ENCODE measurements at places on chromosomes 11 and 22.

- DNase-seq, result no peak
These were observed 825.0 kb upstream of the CHORDC1 start for GRCh38 chr11:91047882-91048281.

- no peak for DNase-seq
These were observed 9.4 kb upstream of the PLAAT3 start for GRCh38 chr11:63623513-63624140.

- no peak for DNase-seq
These were observed 3.8 kb downstream of the CYB5R3 start for GRCh38 chr22:42645341-42645937.

DNA sequence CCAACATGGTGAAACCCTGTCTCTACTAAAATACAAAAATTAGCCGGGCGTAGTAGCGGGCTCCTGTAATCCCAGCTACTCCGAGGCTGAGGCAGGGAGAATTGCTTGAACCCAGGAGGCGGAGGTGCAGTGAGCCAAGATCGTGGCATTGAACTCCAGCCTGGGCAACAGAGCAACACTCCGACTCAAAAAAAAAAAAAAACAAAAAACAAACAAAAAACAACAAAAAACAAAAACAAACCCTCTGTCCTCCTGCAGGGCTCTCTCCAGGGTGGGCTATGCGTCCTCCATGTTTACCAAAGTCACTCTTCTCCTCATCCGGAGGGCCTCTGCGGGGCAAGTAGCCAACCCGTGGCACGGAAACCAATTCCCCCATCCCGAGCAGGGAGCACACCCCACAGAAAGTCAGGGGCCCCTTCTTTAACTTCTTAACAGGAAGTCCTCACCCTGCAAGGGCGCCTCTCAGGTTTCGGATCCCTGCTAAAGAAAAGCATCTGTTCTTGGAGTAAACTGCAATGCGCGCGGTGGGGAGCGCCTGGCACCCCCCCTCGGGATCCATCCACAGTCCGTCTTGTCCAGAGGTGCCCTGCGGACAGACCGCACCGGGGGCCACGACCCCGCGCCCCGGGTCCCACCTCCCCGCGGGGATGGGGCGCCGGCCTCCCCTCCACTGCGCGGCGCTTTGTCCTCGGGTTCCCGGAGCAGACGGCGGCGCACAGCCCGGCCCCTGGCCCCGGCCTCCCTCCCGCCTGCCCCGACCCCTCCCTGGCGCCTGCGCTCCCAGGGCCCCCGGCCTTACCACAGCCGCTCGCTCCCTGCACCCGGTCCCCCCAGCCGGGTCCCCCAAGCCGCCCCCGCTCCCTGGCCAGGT lies 712 bp downstream of the CERK start:
- no peak for DNase-seq

DNA sequence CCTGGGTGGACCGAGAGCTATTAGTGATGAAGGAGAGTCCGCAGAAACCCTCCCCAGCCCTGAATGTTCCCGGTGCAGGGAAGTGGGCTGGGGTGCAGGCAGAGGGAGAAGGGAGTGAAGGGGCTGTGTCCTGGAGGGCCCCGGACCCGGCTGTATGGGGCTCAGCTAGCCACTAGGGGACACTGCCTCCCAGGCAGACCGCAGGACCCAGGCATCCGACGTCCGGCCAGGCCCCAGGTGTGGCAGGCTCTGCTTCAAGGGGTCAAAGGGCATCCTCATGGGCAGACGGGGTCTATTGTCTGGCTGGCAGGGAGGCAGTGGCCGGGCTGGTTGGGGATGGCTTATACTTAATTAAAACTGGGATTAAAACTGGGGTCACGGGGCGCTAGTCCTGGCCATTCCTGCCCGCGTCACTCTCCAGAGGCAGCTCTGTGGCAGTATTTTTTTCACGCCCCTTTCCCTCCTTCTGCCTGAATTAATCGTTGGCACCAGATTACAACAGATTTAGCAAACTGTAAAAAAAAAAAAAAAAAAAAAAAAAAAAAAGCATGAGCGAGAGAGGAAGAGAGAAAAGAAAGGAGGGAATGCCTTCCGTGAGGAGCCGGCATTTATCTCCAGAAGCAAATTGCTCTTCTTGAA lies 5.1 kb downstream of the FLRT1 start:
- no peak for DNase-seq

- DNase-seq, result no peak
These were observed 252.1 kb downstream of the SBF2 start for GRCh38 chr11:10041748-10042446.

GRCh38 chr11:65776196-65776595 lies 4.6 kb downstream of the AP5B1 start:
- no peak for DNase-seq

- DNase-seq, result no peak
These were observed 505.2 kb downstream of the NTM start for GRCh38 chr11:131875611-131876010.

DNA sequence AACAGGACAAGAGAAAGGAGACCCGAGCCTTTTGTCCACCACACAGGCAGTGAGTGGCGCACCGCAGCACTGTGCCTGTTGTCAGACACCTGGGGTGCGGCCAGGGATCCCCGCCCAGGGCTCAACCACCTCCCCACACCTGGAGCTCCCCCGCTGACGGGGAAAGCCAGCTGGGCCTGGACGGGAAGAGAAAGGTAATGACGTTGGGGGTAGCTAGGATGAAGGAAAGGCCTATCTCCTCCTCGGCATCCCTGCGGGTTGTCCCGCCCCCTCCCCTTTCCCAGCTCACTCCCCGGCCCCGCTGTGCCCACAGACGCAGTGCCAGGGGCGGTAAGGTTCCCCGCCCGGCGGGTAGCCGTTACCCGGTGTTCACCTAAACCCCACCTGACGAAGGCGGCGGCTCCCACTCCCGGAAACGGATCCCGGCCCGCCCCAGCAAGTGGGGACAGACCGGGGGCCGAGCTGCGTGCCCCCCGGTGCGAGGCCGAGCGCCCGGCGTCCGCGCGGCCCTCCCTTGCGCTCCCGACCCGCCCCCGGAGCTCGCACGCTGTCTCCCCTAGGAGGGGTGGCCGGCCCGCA lies 495 bp downstream of the HYOU1 start:
- peak; percentile 19 for DNase-seq

GRCh38 chr22:28250036-28250695 lies 331.1 kb upstream of the PITPNB start:
- no peak for DNase-seq

- DNase-seq, result no peak
These were observed 921 bp upstream of the BCL2L13 start for GRCh38 chr22:17637490-17638181.

DNA sequence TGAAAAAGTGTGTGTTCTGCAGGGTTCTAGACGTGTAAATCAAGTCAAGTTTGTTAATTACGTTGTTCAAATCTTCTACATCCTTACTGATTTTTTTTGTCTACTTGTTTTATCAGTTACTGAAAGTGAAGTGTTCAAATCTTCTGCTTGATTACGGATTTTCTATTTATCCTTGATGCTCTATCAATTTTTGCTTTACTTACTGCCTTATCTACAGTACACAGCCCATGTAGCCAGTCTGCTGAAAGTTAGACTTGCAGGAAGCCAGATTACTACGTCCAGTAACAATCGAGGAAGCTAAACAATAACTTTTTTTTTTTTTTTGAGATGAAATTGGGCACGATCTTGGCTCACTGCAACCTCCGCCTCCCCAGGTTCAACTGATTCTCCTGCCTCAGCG lies 15.6 kb upstream of the C11orf24 start:
- no peak for DNase-seq

DNA sequence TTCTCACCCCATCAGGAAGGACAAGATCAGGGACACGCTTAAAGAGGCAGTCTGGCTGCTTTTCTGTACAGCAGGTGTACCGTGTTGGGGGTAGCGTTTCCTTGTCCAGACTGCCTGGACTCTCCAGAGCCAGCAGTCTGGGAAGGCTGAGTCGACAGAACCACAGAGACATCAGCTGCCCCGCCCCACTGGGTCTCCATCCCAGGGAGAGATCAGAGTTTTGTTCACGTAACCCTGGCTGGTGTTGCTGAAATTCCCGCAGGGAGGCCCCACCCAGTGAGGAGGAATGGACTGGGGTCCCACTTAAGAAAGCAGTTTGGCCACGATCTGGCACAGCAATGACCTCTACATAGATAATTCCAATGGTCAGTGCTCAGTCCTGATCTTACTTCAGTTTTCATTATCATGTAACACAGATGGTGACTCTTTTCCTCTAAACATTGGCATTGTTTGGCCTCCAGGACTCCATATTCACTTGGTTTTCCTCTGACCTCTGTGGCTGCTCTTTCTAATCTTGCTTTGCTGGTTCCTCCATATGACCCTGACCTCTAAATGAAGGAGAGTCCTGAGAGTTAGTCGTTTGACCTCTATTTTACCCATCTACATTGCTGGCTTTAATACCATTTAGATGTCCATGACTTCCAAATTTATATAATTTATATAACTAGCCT lies 89.6 kb upstream of the LRRC55 start:
- no peak for DNase-seq

GRCh38 chr22:47474895-47475294 lies 712.4 kb downstream of the TBC1D22A start:
- no peak for DNase-seq

DNA sequence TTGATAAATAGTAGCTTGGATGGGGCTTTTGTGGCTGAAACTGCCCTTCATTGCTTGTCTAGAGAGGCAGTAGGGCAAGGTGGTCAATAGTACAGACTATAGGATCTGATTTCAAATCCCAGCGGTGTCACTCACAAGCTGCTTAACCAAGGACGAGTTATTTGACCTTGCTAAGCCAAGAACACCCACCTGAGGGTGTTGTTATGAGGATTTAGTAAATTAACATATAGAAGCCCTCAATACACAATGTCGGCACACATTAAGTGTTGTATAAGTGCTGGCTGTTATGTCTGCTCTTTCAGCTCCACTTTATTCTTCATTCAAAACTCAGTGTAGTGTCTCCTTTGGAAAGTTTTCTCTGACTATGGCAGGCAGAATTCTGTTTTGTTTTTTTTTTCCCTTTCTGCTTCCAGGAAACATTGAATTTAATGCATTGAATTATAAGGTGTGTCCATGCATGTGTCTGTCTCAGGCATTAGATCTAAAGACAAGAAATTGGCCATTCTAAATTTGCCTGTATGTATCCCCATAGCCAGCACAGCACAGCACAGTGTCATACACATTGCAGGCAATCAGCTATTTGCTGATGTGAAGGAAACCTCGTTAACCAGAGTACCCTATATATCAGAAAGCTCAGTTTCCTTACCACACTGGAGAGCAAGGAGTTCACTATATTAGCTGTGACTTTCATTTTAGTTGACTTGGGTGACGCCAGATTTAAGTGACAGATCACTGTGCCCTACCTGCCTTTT lies 212.1 kb downstream of the NELL1 start:
- no peak for DNase-seq

DNA sequence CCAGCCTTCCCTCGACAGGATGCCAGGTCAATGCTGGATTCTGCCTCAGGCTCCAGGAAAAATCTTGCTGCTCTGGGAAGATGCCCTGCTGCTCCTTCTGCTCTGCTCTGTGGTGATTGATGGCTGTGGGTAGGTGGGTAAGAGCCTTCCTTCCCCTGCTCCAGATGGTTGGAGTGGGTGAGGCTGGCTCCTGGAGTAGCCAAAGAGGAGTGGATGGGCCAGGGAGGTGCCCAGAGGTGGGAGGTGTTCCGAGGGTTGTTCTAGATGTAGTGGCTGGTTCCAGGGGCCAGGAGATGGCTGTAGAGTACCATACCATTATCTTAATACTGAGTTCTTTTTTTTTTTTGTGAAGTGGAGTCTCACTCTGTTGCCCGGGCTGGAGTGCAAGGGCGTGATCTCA lies 99.6 kb upstream of the THY1 start:
- DNase-seq, result no peak

DNA sequence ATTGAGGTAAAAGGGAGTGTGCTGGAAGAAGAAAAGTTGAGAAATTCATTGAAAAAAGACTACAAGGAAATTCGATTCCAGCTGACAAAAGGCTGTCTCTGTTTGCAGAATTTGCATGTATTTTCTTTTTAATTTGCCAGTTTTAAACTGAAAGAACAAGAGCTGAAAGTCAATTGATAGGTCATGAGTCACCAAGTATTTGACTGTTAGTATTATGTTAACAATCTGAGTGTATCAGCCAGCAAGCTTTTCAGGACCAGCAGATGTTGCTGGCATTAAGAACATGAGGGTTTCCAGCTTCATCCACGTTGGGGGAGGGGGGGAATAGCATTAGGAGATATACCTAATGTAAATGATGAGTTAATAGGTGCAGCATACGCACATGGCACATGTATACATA lies 726.7 kb downstream of the METTL15 start:
- no peak for DNase-seq

- DNase-seq, result no peak
These were observed 1.0 kb downstream of the DNHD1 start for GRCh38 chr11:6498121-6498520.

GRCh38 chr22:19067696-19068348 lies 54.4 kb downstream of the DGCR2 start:
- no peak for DNase-seq

DNA sequence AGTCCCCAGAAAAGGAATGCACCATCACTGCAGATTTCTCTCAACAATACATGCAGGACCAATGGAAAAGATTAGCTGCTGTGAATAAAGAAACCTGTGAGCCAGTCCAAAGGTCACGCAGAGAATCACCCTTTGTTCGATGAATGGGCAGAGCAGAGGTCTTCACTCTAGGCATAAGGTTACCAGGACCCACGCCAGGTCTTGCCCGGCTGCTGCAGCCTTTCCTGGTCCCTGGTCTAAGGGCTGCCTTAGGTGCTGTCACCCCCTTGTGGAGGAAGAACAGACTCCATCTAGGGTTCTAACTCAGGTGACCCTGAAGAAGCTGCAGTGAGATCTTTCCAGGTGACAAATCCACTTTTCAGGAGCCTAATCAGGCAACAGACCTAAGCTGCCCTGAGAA lies 29.0 kb upstream of the NAP1L4 start:
- DNase-seq, result peak; percentile 20

DNA sequence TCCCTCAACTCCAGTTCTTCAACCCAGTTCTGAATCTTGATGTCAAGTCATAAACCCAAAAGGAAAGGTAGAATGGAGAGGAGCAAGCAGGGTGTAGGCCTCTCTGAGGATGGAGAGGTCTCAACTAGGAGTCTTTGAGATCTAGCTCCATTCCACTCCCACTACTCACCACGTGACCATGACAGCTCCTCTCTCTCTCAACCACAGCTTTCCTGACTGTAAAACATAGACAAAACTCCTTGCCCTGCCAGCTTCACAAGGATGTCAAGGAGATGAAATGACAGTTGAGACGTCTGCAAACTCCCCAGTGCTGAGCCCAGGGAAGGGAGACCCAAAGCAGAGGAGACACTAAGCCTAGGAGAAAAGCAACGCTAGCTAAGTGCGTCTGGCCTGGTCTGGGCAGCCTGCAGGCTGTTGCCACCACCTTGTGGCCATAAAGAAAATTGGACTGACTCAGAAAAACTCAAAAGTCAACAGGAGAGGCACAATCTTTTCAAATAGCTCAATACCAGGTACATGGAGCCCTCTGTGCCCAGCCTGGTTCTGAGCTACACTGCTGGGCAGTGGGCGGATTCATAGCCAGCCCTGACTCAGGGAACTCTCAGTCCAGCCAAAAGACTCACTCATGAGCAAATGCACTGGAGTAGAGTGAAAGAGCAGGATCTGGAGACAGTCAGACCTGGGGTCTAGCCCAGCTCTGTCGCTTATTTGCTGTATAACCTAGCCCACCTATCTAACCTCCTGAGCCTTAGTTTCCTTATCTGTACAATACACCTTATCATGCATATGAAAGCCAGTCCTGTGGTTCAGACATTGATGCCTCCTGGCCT lies 3.4 kb downstream of the CLPB start:
- no peak for DNase-seq

GRCh38 chr11:60933416-60934123 lies 9.3 kb downstream of the TMEM132A start:
- no peak for DNase-seq

GRCh38 chr11:80727315-80727714 lies 1286.5 kb upstream of the TENM4 start:
- DNase-seq, result no peak

Measured in stimulated activated CD8-positive, alpha-beta memory T cell treated with anti-CD3 and anti-CD28 coated beads, Interleukin-12 subunit alpha, Interleukin-12 subunit beta, amount 100 ng/mL, for 1 hour (primary cell).